ENCODE measurements at places on chromosomes 11 and 22.

GRCh38 chr11:74142624-74143023 lies 28.2 kb downstream of the C2CD3 start:
- peak; percentile 61 for DNase-seq

GRCh38 chr11:123509737-123510578 lies 79.9 kb downstream of the GRAMD1B start:
- peak; percentile 91 for DNase-seq

GRCh38 chr11:47171061-47171838 lies 5.4 kb downstream of the ARFGAP2 start:
- DNase-seq, result no peak

DNA sequence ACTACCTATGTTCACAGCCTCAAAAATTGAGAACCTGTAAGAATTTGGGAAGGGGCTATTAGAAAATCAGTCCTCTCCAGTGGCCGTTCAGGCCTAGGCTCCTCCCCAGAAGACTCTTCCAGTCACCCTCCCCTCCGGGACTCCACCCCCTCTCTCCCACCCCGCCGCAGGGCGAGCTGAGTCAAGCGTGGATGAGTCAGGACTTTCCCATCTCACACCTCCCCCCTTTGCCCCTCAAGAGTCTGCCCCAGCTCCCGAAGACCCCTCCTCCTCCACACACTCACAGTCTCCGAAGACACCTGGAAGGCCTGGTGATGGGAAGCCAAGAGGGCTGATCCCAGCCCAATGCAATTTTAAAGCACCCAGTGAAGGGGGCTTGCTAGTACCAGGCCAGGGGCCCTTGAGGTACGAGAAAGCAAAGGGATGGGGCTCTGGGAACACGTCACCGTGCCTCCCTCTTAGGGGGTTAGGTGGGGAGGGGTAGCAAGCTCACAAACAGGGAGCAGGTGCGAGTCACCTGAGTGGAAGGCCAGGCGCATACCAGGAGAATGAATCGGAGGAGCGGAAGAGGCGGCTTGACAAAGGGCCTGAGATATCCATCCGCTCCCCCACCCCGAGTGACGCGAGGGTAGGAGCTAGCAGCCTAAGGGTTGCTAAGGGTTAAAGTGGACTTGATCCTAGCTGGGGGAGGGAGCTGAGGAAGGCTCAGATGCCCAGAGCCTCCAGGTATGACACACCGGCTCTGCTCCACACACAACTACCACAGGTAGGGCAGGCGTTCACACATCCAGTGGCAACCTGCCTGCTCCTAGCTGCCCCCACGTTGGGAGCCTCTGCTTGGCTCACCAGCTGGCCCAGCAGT lies 13.6 kb downstream of the BCL9L start:
- DNase-seq, result peak; percentile 96

DNA sequence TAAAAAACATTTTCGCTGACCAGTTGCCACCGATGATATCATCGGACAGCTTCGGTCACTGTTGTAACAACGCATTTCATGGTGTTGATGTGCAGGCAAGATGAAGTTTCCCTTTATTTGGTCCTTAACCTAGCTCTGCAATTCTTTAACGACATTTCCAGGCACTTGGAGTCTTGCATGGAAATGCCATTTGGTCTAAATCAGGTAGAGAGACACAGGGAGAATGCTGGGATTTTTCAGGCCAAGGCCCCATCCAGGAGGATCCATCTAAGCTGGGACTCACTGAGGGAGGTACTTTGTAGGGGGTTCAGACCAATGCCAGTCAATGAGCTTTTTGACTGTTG lies 121.5 kb upstream of the RCN1 start:
- DNase-seq, result no peak

- no peak for DNase-seq
Measured at GRCh38 chr11:64970731-64971151, 1.2 kb downstream of the MAJIN start.

DNA sequence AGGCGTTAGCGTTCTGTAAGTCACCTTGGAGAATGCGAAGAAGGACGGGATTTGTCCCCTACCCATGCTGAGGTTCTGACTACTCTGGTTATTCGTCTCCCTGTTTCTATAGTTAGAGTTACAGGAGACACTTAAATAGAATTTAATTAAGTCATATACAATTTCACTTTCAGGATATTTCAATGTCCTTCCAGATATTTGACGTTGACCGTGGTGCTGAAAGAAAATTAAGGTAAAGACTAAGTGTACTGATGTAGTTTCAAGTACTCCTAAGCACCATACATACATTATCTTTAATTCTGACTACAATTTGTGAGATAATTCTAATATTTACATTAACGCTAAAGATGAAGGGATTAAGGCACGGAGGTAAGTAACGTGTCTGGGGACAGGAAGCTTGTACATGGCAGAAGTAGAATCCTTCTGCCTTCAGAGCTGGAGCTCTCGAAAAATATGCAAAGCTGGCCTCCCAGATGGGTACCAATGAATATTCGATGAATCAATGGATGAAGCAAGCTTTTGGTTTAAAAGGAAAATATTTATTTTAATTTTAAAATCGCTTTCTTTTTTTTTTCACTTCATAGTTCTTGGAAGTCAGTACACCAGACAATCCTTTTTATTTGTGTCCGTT lies 539 bp upstream of the SLC36A4 start:
- peak; percentile 53 for DNase-seq

DNA sequence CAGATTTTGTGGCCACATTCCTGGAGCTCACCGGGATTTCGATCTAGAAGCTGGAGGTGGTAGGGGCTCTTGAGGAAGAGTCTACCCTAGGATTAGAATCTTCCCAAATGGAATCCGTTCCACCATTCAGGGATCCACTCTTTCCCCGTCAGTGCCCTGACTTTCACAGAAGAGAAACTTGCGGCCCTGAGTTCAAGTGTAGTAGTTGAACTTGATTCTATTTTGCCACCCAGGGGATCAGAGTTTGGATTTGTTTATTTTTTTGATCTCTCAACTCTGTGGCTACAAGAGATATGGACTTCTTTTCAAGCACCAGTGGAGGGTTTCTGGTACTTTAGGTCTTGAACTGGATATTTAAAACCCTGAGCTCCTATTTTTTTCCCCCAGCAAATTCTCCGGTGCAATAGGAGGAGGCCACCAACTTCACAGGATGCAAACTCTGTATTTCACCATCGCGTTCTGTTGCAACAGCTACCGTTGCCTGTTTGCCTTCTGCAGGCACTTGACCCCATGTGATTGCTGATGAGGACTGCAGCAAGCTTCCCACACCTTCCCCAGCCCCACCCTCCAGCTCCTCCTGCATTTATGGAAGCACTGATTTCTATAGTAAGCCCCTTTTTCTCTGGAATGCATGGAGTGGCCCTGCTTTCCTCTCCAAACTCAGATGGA lies 14.8 kb upstream of the MRGPRF start:
- DNase-seq, result no peak

- no peak for DNase-seq
Measured at GRCh38 chr11:66546368-66546965, at the start of gene ACTN3. ACTN3 (plus strand) TSS chr11:66546903; CDS start chr11:66546938, 35 bp downstream.

All from astrocyte of the hippocampus (primary cell).